ENCODE measurements at places on chromosomes 13 and 19.

- no peak for DNase-seq
These were observed 6.1 kb downstream of the TPRX2 start for GRCh38 chr19:47865166-47865565.

DNA sequence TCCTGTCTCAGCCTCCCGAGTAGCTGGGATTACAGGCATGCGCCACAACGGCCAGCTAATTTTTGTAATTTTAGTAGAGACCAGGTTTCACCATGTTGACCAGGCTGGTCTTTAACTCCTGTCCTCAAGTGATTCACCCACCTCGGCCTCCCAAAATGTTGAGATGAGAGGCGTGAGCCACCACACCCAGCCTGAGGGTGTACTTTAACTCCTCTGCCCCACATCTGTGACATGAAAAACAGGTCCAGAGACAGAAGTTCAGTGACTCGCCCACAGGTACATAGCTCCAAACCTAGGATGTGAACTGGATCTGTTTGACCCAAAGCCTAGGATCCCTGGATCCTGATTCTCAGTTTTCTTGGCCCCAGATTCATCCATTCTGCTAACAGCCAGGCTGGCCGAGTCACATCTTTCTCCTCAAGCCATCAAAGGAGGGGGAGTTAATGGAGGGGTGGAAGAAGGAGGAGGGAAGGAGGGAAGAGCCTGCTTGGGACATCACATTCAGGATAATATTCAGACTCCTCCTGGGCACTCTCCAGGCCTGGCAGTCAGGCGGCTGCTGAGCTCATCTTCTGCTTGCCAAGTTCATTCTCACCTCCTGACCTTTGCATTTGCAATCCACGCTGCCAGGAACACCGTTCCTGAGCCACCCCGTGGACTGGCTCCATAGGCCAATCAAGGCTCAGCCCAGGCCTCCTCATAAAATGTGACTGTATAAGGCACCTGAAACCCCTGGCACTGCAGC, 3.1 kb downstream of the SPC24 start:
- no peak for DNase-seq

DNA sequence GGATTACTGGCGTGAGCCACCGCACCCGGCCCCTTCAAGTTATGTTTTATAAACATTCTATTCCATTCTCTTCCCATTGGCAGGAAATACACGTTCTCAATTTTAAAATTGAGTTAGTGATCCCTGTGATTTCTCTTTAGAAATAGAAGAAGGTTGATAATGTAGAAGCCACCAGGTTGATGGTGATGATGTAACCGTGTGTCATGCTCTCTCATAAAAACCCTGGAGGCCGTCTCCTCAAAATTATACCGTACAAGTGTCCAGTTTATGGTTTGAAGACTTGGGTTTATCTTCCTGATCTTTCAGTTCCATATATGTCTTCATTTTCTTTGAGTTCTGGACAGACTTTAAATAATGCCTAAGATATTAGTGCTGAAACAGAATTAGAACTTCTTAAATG, 32.2 kb downstream of the COG3 start:
- DNase-seq = no peak

DNA sequence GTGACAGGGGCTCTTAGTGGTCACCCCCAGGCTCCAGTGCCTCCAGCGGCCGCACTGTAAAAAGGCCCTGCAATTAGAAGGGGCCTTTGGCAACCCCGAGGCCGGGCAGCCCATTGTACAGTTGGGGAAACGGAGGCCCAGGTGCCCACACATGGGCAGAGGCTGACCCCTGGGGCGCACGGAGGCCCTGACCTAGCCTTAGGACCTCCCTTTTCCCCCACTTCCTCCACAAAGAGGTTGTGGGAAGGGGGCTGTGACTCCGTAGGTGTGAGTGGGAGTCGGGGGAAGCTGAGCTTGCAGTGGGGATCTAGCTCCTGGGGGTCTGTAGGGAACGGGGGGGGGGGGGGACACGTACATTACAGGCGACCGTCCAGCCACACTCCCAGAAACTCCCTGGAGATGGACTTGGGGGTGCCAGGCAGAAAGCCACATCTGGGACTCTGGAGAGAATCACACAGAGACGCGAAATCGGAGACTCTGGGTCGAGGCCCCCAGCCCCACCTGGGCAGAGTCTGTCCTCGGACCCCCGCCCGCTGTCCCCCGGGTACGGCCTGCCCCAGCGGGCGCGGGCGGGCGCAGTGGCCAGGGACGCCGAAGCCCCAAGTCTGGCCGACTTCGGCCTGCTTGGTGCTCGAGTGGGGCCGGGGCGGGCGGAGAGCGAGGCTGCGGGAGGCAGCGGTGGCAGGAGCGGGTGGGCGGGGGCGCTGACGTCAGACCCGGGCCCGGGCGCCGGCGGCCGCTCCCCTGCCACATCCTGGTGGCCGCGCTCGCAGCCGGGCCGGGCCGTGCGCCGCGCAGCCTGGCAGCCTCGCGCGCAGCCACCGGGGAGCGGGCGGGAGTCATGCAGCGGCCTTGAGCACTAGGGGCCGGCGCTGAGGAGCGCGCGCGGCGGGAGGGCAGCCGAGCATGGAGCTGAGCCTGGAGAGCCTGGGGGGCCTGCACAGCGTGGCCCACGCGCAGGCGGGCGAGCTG, at the start of gene ONECUT3:
ONECUT3 (plus strand) TSS at position 750 of the 972 bp plus-strand sequence; CDS start at position 907, 157 bp downstream.
- DNase-seq = no peak

GRCh38 chr13:111531505-111531904, 211.1 kb downstream of the TEX29 start:
- peak; percentile 75 for DNase-seq

- no peak for DNase-seq
These were observed 24.9 kb downstream of the MPND start for GRCh38 chr19:4368128-4368820.
